Inflammatory macrophage treated with lipopolysaccharide for 4 hours (primary cell): ENCODE measurements at places on chromosomes 1 and 21.

GRCh38 chr1:81690676-81691453, 109.9 kb upstream of the ADGRL2 start:
- no peak for DNase-seq

GRCh38 chr1:34127006-34128000, 37.7 kb downstream of the CSMD2 start:
- no peak for DNase-seq

DNA sequence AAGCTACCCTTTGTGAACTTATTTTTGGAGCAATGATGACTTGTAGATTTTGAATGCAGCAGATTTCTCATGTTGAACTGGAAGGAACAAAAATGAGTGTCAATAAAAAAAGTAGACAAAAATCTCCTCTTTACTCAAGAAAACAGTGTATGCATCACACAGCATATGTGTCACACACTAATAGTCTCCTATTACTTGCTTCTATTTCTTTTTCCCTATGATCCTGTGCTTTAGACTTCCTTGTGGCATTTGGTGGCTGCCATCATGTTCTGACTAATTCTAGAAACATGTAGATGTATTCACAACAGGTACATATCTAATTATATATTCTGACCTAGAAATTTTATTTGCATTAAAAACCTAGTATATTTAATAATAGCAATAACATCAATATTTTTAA, 14.3 kb downstream of the RC3H1 start:
- no peak for DNase-seq

DNA sequence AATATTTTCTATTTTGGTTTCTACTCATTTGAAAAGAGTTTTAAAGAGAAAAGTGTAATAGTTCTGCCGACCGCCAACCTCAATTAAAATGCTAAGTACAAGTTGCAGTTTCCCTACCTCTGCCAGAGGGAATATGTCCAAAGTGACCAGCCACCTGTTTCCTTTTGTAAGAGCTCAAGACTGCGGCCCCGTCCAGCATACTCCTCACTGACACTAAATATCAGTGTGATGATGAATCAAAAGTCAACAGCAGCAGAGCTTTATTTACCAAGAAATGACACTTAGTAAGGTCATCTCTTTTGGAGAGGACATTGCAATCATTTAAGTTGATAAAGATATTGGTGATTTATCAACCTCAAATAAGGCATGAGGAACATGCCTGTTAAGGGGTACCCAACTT, 57.4 kb upstream of the NRIP1 start:
- no peak for DNase-seq

- DNase-seq: peak; percentile 77
These were observed 17.6 kb downstream of the RIT1 start for GRCh38 chr1:155893389-155894142.

DNA sequence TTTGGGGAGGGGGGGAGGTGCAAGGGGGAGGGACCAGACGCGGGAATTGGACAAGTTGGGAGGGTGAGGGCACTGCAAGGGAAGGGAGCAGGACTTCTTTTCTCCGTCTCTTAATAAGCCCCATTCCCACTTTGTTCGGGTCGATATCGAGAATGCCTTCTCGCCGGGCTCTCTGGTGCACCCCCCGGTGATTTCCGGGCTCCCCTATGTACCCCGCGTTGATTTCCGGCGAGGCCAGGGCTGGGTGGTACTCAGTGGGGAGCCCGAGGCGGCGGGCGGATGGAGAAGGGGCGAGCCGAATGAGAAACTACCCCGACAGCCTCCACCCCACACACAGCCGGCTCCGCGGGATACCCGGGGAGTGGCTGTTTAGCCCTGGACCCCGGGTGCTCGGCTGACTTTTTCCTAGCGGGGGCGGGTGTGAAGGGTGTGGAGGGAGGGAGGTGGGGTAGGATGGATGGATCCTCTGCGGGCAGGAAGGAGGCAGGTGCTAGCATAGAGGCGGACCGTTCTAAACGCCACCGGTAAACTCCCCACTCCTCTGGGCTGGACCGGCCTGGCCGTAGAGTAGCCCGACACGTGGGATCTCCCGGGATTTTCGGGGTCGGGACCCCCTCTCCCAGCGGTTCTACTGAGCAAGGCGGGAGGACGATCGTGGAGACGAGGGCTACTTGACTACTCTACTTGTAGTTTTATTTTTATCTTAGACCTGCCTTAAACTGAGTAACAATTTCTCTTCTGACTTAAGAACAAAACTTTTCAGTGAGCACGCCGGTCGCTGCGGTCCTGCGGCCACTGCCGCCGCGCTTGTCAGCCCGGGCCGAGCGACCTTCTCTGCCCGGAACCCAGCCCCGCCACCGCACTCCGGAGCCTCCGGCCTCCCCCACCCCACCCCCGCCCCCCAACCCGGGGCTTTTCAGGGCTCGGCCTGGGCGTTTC, 1.0 kb downstream of the RNF220 start:
- DNase-seq: no peak

DNA sequence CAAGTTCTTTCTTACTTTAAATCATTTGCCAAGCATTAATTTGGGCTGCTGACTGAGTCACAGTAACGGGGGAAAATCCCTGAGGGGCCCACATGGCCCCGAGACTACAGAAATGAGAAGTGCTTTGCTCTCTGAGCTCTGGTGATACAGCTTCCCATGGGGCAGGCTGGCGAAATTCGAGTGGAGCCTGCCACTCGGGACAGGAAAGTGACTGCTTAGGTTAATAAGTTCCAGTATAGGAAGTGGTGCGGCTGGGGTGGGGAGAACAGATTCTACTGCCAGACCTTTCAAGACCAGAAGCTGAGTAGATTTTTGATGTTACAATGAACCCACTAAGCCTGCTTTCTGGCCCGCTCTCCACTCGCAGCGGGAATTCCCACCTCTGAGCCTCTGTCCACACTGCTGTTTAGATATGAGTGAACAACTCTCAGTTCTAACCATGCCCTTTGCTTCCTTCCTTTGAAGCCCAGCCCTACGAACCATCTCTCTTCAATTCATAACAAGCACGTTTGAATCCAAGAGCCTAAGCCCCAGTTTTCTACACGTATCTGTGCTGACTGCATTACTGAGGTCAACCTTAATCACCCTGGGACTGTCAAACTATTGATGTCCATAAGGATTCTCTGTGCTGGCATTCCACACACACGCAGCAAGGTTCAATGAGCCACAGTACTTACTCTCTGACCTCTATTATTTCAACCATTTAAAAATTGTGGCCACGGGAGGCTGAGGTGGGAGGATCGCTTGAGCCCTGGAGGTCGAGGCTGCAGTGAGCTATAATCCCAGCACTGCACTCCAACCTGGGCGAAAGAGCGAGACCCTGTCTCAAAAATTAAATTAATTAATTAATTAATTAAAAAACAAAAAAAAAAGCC, 9.6 kb downstream of the ZBTB17 start:
- DNase-seq: peak; percentile 99
